ENCODE measurements at places on chromosomes 16 and 17.

GRCh38 chr16:57497121-57497520, 10.8 kb upstream of the DOK4 start:
- no peak for DNase-seq

DNA sequence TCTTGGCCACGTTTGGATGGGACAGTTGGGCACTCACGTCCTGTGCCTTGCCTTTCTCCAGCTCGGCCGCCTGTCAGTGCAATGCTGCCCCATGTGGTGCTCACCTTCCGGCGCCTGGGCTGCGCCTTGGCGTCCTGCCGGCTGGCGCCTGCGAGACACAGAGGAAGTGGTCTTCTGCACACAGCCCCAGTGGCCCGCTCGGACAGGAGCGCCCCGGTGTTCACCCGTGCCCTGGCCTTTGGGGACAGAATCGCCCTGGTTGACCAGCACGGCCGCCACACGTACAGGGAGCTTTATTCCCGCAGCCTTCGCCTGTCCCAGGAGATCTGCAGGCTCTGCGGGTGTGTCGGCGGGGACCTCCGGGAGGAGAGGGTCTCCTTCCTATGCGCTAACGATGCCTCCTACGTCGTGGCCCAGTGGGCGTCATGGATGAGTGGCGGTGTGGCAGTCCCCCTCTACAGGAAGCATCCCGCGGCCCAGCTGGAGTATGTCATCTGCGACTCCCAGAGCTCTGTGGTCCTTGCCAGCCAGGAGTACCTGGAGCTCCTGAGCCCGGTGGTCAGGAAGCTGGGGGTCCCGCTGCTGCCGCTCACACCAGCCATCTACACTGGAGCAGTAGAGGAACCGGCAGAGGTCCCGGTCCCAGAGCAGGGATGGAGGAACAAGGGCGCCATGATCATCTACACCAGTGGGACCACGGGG, 7.1 kb downstream of the ACSF3 start:
- DNase-seq = no peak

DNA sequence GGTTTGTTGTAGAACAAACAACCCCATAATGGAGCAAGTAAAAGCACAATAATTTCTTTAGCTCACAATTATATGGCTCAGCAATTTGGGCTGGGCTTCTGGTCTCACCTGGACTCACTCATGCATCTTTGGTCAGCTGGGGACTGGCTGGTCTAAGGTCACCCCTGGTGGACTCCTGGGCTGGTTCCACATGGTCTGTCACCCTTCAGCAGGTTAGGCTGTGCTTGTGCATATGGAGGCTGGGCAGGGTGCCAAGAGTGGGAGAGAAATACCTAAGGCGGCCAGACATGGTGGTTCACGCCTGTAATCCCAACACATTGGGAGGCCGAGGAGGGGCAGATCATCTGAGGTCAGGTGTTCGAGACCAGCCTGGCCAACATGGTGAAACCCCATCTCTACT, 27.0 kb upstream of the SMURF2 start:
- no peak for DNase-seq

DNA sequence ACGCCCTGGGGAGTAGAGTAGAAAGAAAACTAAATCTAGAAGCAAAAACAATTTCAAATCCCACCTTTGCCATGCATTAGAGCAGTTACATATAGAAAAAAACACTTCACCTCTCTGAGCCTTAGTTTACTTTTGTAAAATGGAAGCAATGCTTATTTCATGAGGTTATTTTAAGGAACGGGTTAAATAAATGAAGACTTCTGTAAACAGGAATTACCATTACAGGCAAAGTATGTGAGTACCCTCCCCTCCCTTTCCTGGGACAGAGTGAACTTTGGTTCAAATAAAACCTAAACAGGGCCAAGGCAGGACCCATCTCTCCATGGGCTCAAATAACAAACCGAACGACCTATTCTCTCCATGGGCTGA, 4.5 kb upstream of the KRT15 start:
- DNase-seq = no peak

DNA sequence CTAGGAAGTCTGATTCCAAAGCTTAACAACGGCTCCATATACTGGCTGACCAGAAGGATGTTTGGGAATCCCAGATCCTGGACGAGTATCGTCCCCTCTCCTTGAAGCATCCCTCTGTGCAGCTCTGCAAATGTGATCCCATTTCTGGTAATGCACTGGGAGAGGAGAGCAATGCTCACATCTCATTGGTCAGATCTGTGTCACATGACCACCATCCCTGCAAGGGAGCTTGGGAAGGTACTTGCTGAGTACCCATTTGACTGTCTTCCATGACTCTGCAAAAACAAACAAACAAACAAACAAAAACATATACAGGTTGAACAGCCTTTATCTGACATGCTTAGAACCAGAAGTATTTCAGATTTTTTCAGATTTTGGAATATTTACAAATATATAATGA, 41.9 kb upstream of the KDM8 start:
- DNase-seq = no peak

- DNase-seq = peak; percentile 40
Observed at GRCh38 chr16:66608241-66609138, 4.0 kb downstream of the CMTM3 start.

DNA sequence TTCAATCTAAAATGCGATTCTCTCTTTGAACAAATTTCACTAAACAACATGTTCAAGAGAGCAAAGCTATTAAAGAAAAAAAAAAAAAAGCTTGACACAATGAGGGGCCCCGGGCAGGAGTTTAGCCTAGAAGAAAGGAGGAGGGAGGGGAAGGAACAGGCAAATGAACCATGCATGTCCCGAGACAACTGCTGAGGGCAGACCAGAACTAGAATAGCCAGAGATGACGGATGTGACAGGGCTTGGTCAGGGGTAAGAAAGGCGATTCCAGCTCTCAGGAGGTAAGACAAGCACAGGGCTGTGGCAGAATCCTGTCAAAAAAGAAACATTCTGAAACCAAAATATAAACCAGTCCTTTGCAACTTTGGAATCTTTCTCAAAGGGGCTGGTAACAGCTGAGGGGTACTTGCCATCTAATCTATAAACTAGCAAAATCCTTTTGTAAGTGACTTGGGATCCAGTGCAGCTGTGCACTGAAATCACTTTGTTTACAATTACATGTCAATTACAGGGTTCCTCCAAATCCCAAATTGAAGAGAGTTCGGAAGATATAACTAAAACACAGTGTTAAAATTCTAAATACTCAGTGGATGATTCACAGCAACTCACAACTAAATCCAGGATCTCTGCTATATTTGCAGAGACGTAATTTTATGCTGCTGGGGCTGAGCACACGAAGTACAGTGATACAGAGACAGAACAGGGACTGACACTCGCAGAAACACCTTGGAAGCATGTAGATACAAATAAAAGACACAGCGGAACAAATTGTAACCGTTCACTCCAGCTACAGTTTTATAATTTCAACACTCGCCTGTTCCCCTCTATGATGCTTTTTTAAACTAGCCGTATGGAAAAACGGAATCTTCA, 567.4 kb upstream of the ZFHX3 start:
- no peak for DNase-seq

GRCh38 chr16:17526956-17527937, 56.5 kb upstream of the XYLT1 start:
- DNase-seq = no peak

Measured in NCI-H1930 (cell line).